Hematopoietic multipotent progenitor cell (in vitro differentiated cells): ENCODE measurements at places on chromosomes 11 and 22. TPM values are rescaled to one million over a fixed set of nuclear protein-coding genes. Genes with fewer than 3 reads are reported as not detected.

- no peak for DNase-seq
These were observed 18.0 kb downstream of the SOX6 start for GRCh38 chr11:16338393-16338792.

DMC1 gene
- 2.2 TPM for total RNA-seq

GRCh38 chr22:50473855-50474671 lies 772 bp downstream of the SBF1 start:
- DNase-seq: no peak

GRCh38 chr22:26205494-26205893 lies 36.2 kb downstream of the SEZ6L start:
- no peak for DNase-seq

GRCh38 chr22:32517488-32517887 lies 42.9 kb downstream of the FBXO7 start:
- DNase-seq: no peak

DNA sequence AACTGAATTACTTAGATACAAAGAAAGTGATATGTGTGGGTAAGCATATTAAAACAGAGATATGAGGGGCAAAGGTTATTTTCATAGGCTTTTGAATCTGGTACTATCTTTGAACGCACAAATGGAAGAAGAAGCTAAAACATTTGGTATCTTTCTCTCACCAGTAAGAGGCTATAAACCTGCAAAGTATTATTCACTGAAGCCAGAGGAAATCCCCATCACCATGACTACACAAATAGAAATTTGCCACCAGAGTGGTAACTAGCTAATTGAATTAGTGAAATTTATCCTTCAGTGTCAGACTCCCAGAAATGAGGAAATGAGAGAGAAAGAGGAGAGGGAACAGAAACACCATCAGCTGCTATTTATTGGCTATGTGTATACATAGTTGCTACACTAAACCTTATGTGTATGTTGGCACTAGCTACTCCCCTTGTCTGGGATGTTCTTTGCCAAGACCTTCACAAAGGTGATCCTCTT lies 503.4 kb downstream of the DLG2 start:
- no peak for DNase-seq

GRCh38 chr11:33656768-33657167 lies 43.9 kb downstream of the C11orf91 start:
- DNase-seq: no peak

GRCh38 chr11:134749040-134749839 lies 337.2 kb upstream of the B3GAT1 start:
- DNase-seq: no peak

DNA sequence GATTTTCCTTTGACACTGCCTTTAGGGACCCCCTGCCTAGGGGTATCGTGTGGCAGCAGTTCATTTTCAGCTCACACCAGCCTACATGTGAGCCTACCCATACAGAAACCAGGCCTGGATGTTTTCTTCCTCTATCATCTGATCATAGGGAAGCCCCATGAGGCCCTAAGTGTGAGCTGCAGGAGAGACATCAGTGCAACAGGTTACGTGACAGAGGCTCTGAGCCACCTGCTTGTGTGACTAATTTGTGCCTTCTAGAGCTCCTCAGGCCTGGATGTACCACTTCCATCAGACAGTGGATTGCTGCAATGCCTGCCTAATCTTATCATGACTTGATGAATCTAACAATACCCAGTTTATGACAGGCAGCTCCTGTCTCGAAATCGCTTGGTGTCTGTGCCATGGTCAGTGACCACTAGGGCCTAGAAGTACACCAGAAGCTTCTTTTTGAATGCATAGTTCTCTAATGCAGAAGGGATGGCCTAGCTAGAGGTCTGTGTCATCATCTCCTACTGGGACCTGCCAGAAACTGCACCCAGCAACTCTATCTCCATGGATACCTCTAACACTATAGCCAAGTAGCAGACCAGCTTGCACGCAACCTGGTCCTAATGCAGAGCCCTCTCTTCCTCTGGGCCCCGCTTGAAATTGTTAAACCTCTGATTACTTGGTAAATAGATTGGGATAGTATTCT lies 109.7 kb upstream of the CLPB start:
- no peak for DNase-seq

IFITM10 gene
- 1.1 TPM for total RNA-seq

TRPM5 gene
- total RNA-seq: not detected

DNA sequence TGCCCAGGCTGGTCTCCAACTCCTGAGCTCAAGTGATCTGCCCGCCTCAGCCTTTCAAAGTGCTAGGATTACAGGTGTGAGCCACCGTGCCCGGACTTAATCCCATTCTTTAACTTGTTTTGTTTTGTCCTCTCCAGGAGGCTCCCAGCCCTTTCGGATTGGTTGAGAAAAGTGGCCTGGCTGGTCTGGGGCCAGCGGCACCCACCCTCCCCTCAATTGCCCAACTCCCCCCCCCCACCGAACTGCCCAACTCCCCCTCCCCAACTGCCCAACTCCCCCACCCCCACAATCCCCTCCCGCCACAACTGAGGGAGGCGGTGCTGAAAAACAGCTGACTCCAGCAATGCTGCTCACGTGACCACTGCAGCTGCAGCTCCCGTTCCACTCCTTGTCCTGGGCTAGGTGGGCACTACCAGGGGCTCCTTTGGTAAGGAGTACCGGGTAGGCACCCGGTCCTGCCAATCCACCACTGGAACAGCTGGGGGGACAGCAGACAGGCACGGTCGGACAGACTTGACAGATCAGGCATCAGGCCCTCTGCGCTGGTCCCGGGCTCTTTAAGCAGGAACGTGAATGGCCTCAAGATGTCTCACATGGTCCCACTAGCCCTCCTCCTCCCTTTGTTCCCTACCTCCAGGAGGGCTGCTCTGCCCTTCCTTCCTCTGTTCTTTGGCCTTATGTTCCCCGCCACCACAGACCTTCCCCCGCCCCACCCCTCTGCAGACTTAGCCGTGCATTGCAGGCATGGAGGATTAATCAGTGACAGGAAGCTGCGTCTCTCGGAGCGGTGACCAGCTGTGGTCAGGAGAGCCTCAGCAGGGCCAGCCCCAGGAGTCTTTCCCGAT lies at the start of gene TCN2:
Gene TCN2 (plus strand): TSS at position 720 of the 845 bp plus-strand sequence. CDS start 158 bp downstream, outside the sequence.
- peak; percentile 54 for DNase-seq

DNA sequence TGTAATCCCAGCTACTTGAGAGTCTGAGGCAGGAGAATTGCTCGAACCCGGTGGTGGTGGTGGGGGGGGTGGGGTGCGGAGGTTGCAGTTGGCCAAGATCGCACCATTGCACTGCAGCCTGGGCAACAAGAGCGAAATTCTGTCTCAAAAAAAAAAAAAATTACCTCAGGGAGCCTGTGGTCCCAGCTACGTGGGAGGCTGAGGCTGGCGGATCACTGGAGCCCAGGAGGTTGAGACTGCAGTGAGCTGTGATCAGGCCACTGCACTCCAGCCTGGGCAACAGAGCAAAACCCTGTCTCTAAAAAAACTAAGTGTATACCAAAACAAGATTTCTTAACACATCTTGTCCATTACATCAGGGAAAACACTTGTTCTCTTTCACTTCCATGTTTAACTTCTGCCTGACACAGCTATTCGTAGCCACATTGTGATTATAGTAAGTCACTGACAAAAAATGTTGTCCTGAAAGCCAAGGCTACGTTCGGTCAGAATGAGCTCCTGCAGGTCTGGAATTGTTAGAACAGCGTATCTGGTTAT lies 1.4 kb downstream of the TMEM80 start:
- DNase-seq: no peak

DNA sequence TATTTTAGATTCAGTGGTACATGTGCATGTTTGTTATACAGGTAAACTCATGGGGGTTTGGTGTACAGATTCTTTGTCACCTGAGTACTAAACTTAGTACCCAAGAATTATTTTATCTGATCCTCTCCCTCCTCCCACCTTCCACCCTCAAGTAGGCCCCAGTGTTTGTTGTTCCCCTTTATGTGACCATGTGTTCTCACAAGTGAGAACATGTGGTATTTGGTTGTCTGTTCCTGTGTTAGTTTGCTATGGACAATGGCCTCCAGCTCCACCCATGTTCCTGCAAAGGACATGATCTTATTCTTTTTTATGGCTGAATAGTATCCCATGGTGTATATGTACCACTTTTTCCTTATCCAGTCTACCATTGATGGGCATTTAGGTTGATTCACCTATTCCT lies 6.8 kb downstream of the SMIM38 start:
- no peak for DNase-seq

KDM4E gene
- not detected for total RNA-seq

MS4A12 gene
- not detected for total RNA-seq

GRCh38 chr11:131827430-131827829 lies 457.0 kb downstream of the NTM start:
- no peak for DNase-seq

DNA sequence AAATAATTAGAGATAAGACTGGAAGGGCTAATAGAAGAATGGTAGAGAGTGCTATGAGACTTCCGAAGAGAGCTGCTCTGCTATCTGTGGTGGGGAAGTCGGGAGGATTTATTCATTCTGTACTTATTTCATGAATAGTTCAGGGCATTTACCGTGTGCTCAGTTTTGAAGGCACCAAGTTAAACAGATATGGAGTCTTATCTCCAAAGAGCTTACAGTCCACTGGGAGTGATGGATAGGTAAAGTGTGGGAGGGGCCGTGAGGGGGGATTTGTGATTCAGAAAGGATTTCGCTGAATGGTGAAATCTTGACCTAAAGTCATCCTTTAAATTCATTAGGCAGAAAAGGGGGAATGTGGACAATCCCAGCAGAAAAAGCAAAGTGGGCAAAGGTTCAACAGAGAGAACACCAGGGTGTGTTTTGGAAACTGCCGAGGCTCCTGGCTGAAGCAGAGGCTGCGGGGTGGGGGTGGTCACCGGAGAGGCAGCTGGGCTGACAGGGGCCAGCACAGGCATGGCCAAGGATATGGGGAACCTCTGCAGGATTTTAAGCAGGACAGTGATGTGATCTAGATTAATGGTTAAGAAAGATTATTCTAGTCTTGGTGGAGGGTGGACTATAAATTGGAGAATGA lies 91.2 kb downstream of the UBASH3B start:
- DNase-seq: no peak

RCOR2 gene
- 0.54 TPM for total RNA-seq

TMPRSS4 gene
- not detected for total RNA-seq

SMTNL1 gene
- not detected for total RNA-seq

DNA sequence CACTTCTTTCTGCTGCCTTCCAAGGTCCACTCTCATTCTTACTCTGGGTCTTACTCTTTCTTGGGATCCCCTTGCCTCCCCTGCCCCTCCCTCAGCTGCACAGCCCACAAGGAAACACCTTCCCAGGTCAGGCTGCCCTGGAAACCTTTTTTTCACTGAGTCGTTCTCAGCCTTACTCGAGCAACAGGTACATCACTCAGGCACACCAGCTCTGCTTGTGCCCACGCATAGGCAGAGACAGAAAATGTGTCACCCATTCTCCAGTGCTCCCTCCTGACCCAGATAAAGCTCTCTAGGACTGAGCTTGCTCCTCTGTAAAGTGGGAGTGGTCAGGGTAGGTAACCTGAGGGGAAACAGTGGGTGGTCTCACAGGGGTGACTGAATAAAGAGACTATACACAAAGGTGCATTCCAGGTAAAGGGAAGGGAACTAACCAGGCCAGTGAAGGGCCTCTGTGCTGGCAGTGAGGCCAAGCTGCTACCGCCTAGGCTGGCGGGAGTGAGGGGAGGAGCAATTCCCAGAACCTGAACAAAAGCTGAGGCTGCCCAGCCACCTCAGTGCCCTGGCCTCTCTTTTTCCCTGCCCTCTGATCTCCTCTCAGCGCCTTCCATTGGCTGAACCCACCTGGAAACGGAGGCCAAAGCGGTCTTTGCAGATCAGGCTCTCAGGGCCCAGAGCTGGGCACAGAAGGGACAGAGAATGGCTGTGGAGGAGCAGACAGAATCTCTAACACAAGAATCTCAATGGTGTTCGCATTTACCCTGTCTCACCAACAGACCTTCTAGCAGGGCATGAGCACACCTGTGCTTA lies 15.9 kb downstream of the PRG3 start:
- DNase-seq: no peak

ARCN1 gene
- total RNA-seq: 27.5 TPM

GRCh38 chr11:14422814-14423182 lies 63.8 kb upstream of the RRAS2 start:
- DNase-seq: no peak

GRCh38 chr11:94939346-94939745 lies 34.0 kb downstream of the CWC15 start:
- DNase-seq: no peak

MB gene
- not detected for total RNA-seq

GRCh38 chr11:47725442-47726117 lies 10.4 kb upstream of the AGBL2 start:
- no peak for DNase-seq

DNA sequence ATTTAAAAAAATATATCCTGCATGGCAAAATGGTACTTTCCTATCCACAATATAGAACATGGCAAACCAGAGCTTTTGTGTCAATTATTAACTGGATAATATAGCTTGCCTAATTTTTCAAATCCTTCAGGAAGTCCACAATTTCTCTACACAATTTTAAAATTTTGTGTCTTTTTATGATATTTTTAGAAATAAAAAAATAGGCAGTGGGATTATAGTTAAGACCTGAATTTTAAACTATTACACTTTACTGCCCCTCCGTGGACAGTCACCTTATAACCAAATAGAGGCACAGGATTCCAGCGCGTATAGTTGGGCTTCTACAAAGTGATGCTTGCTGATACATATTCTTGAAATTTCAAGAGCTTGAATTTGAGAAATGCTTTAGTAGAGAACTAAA lies 2.1 kb upstream of the DMC1 start:
- DNase-seq: no peak

DNA sequence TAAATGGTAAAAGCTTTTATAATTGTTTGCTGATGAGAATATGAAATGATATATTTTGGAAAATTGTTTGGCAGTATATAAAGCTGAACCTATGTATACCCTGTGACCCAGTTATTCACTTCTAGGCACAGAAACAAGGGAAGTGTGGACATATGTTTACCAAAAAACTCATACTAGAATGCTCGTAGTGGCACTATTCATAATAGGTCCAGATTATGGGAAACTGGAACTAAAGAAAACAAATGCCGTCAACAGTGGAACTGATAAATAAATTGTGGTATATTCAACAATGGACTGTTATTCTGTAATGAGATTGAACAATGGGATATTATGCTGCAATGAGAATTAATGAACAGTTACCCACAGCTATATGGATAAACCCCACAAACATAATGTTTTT lies 32.8 kb downstream of the CSTPP1 start:
- no peak for DNase-seq

TRPC6 gene
- 0.27 TPM for total RNA-seq

MYBPC3 gene
- 0.27 TPM for total RNA-seq

FAT3 gene
- 0.54 TPM for total RNA-seq
